Liver (tissue), 10 donors: ENCODE measurements at places on chromosomes 12 and 14. TPM values are rescaled to one million over a fixed set of nuclear protein-coding genes. Genes with fewer than 3 reads are reported as not detected.

The NPFF gene
- total RNA-seq = not detected

The TAS2R42 gene
- total RNA-seq = not detected

The CHGA gene
- total RNA-seq = not detected

The STX2 gene
- 11.6 TPM for total RNA-seq

The RTL1 gene
- not detected for total RNA-seq

The SRRM4 gene
- total RNA-seq = not detected

The ZC3H10 gene
- total RNA-seq = 2.0 TPM

The SERPINA9 gene
- total RNA-seq = not detected

The PLD4 gene
- total RNA-seq = under 0.01 TPM

The PAPOLA gene
- total RNA-seq = 107 TPM

The ZNF605 gene
- total RNA-seq = 9.5 TPM

The KCNMB4 gene
- total RNA-seq = 1.3 TPM

The JAG2 gene
- total RNA-seq = 1.0 TPM

The TAS2R10 gene
- 0.14 TPM for total RNA-seq

The FSCB gene
- total RNA-seq = not detected

The PMEL gene
- total RNA-seq = 4.5 TPM

The MIA2 gene
- 57.5 TPM for total RNA-seq

The TCL1B gene
- total RNA-seq = not detected

The LHX5 gene
- not detected for total RNA-seq

The SOCS2 gene
- total RNA-seq = 22.7 TPM

The SDR9C7 gene
- total RNA-seq = not detected

The RNASE2 gene
- 27.0 TPM for total RNA-seq

The SYNDIG1L gene
- total RNA-seq = not detected

The TBX3 gene
- 23.0 TPM for total RNA-seq

The CLEC9A gene
- total RNA-seq = not detected

The RNASE3 gene
- 12.2 TPM for total RNA-seq

The OTUB2 gene
- total RNA-seq = 0.92 TPM

The SELPLG gene
- 9.6 TPM for total RNA-seq

The KLRC3 gene
- total RNA-seq = 0.50 TPM

The CMA1 gene
- not detected for total RNA-seq

The FGF6 gene
- total RNA-seq = not detected

The MANSC4 gene
- total RNA-seq = not detected

The TMEM116 gene
- 11.6 TPM for total RNA-seq

The MYH6 gene
- 0.05 TPM for total RNA-seq

The BTBD6 gene
- 15.9 TPM for total RNA-seq

The DYRK2 gene
- total RNA-seq = 6.6 TPM

The RAD51AP1 gene
- total RNA-seq = 0.50 TPM

The SLCO1A2 gene
- 0.17 TPM for total RNA-seq

The MYO1A gene
- total RNA-seq = 0.28 TPM

The AQP6 gene
- not detected for total RNA-seq

The KRT77 gene
- not detected for total RNA-seq

The KRT2 gene
- not detected for total RNA-seq

The DERA gene
- 65.2 TPM for total RNA-seq

The FLVCR2 gene
- 13.1 TPM for total RNA-seq
